Right lobe of liver (tissue), 6 donors: ENCODE measurements at places on chromosomes 12 and 14. TPM values are rescaled to one million over a fixed set of nuclear protein-coding genes. Genes with fewer than 3 reads are reported as not detected.

The KRT74 gene
- total RNA-seq: not detected

The PTGER2 gene
- 0.68 TPM for total RNA-seq

The GXYLT1 gene
- total RNA-seq: 12.5 TPM

The RERG gene
- total RNA-seq: 1.3 TPM

The P2RX2 gene
- not detected for total RNA-seq

The FBXO34 gene
- total RNA-seq: 9.1 TPM

The KRT79 gene
- not detected for total RNA-seq

GRCh38 chr14:37172024-37172869 is at the start of gene SLC25A21:
SLC25A21 (minus strand) TSS chr14:37172606.
- peak; percentile 76 for DNase-seq

- no peak for DNase-seq
Measured at GRCh38 chr12:109797905-109798669, 35.1 kb downstream of the TRPV4 start.

- DNase-seq: no peak
Measured at GRCh38 chr14:103531421-103532215, 2.6 kb downstream of the TRMT61A start.

GRCh38 chr14:87868920-87869319 is 124.1 kb downstream of the GALC start:
- DNase-seq: no peak

DNA sequence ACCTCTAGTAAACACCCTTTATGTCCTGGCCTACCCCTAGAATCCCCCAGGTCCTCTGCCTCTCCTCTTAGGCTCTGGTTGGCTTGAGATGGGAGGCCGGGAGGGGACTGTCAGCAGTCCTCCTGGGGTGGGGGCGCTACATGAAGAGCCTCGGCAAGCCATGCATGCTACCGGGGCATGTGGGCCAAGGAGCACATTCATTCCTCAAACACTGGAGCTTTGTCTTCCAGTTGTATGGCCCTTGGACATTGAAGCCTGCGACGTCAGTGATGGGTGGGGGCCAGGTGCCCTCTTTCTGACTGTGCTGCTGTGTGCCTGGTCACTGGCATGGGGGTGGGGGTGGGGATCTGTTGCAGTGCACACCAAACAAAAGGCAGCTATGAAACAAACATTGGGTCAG is 15.8 kb upstream of the CELA1 start:
- no peak for DNase-seq

GRCh38 chr14:72818998-72819397 is 74.9 kb downstream of the DPF3 start:
- DNase-seq: no peak

GRCh38 chr12:2248901-2249381 is 196.2 kb downstream of the CACNA1C start:
- no peak for DNase-seq

- DNase-seq: no peak
Measured at GRCh38 chr14:68598089-68598488, 194.8 kb downstream of the ZFP36L1 start.

DNA sequence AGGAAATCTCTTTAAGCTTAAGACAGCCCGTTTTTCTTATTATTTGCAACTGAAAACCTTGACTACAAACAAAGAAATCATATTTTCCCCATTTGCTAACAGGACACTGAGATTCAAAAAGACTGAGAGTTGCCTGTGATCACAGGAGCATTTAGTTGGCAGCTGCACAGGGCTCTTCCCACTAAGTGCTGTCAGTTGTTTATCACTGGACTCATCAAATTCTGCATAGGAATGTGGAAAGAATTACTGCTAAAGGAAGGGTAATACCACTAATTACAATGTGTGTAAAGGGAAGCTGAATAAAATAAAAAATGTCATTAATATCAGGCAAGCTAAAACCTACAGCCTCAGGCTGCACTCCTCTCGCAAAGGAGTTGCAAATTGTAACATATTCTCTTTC is 226.4 kb downstream of the NELL2 start:
- DNase-seq: no peak

DNA sequence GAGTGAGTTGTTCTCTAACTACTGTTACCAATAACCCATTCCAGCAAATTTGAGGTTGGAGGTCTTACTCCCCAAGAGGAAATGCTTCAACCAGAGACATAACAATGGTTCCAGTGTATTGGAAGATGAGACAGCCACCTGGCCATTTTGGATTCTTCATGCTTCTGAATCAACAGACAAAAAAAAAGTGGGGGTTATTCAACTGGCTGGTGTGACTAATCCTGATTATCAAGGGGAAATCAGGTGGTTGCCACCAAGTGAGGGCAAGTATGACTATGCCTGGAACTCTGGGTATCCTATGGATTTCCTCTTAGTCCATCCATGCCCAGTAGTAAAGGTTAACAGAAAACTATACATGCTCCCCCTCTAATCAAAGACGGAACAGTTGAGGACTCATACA is 29.9 kb upstream of the ZNF641 start:
- no peak for DNase-seq

GRCh38 chr12:38708466-38708865 is 196.9 kb downstream of the CPNE8 start:
- DNase-seq: no peak

DNA sequence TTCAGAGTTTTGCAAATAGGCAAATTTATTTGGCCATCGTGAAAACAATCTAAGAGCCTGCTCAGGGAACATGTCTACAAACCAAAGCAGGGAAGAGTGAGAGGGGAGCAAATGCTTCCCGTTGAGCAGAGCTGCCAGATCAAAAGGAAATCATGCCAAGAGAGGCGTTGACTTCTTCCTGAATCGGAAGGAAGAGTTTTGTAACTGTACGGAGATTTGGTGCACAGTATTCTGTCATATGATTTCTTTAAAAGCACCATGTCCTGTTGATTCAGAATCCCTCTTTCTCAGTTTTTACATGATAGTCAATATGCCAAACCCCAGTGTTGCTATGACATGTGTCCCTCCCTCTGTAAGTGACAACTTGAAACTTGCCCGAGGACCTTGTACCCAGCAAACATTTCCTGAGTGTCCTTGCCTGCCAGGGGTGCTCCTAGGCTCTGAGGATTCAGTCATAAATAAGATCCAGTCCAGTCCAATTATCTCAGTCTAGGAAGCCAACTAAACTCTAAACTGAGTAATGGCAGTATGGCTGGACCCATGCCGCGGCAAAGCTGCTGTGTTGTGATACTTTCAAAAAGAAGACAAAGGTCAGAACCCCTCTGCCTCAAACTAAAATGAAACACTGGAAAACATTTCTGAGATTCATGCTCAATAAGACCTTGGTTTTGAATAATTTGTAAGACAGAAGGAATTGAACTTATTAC is 300.1 kb upstream of the FKBP4 start:
- DNase-seq: no peak
